ENCODE measurements at places on chromosomes 1 and 21.

DNA sequence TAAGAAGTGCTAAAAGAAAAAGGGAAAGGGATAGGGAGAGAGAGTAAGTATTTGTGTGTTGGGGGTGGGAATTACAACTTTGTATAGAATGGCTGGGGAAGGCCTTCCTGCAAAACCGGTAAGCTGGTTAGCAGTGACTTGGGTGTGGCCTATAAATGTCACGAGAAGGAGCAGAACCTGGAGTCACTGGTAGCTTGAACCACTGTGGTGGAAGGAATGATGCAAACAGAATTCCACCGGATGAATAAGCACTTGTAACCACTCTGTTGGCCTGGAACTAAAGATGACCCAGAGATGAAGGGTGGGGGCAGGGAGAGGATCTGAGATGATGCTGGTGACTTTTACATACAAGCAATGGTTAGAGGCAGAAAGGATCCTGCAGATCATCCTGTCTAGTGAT lies 8.9 kb downstream of the XKR8 start:
- DNase-seq: no peak

- DNase-seq: no peak
Observed at GRCh38 chr1:34753163-34753562, 1.7 kb upstream of the GJB5 start.

DNA sequence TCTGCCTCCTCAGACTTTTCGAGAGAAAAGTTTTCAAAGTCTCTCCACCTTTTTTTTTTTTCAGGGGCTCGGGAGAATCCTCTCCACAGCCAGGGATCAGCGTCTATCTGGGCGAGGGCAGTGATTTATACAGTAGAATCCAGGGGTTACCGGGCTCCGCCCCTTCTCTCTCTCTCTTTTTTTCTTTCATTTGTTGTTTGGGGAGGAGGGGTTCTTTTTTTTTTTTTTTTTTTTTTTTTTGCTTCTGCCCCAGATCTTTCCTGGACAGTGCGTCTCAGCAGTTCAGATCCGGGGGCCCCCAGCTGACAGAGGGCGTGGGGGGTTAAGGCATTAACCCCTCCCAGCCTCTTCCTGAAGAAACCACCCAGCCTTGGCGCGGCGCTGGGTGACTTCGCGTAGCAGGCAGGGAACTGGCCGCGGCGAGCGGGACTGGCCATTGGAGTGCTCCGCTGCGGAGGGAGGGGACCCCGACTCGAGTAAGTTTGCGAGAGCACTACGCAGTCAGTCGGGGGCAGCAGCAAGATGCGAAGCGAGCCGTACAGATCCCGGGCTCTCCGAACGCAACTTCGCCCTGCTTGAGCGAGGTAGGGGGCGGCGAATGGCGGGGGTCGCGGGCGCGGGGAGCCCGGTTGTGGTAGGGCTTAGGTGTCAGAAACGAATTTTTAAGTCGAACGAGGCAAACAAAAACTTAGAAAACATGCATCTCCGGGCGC lies at the start of gene S1PR1:
Gene S1PR1, plus strand, starts transcription at position 504 of the 713 bp plus-strand sequence. CDS start 1,966 bp downstream, outside the sequence.
- no peak for DNase-seq

DNA sequence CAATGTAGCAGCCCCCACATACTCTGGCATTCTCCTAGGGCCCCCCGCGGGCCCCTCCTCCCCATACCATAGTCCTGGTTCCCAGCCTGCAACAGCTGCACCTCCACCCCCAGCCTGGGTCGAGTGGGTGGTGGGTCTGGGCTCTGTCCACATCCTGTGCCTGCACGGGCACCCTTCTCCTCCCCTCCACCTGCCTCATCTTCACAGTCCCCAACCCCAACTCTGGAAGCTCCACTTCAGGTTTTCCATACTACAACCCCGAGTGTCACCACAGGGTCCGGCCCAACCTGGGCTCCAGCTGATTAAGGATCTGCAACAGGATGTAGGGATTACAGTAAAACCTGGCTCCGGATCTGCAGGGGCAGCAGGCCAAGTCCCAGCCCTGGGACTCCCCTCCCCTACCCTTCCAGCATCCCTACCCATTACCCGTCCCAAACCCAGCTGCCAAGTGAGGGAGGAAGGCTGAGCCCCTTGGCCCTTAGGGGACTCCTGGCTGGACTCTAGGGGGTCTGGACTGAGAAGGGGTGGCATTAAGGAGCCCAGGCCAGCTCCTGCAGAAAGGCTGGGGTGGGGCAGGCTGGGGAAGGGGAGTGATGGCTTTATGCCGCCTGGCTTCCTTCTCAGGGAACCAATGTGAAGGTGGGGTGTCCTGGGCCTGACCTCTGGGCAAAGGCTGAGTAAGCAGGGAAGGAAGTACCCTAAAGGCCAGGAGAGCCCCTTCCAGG lies 116.8 kb downstream of the CASZ1 start:
- DNase-seq: peak; percentile 84

DNA sequence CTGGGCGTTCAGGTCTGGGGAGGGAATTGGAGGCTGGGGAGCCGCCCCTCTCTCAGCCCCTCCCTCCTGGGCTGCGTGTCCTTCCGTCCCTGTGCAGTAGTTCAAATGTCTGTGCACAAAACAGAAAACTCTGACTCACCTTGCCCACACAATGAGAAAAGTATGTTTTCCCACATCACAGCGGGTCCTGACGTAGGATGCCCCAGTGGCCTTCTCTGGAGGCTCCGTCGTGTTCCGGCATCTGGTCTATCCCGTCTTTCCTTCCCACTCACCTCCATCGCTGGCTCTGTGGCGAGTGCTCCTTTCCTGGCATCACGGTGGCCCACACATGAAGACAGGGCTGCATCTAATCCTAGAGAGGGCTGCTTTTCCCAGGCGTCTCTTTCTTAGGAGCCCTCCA lies 224.0 kb downstream of the KAZN start:
- no peak for DNase-seq

DNA sequence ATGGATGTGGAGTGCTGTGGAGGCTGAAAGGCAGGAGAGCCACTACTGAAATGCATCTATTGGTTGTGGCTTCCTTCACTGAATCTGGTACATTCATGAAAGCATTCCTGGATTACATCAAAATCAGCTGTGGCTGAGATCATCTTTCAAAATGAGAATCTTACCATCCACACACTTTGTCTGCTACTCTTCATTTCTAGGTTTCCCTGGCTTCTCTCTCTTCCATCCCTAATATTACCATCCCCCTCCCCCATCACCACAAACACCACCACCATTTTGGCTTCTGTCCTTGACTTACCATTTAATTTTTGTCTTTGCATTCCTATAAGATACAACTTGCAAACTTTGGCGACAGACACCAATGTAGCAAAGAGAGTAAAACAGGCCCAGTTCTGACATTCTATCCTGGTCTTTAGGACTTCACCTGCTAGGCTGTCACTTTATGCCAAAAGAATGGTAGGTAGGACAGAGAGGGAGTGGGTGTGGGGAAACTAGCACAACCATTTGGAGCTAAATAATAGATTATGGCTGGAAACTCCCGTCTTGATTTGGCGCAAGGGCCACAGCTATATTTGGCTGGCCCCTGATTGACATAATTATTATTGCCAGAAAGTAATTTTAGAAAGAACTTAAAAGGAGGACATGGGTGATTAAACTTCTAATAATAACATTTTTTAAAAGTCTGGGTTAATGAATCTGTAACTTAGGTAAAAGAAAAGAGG lies 15.1 kb upstream of the DUSP10 start:
- no peak for DNase-seq

DNA sequence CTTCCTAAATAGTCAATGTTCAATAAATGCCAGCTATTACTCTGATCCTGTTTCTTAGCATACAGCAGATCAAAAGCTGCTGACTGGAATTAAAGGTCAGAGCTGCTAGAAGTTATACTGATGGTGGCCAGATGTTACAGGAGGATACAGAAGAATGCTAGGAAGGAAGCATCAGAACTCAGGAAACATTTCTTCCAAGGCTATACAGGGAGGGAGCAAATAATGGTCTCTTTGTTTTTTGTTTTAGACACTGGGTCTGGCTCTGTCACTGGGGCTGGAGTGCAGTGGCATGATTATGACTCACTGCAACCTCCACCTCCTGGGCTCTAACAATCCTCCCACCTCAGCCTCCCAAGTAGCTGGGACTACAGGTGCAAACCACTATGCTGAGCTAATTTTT lies 175.5 kb downstream of the RGS7 start:
- no peak for DNase-seq

- DNase-seq: no peak
Observed at GRCh38 chr21:42096566-42096965, 25.4 kb downstream of the UMODL1 start.

DNA sequence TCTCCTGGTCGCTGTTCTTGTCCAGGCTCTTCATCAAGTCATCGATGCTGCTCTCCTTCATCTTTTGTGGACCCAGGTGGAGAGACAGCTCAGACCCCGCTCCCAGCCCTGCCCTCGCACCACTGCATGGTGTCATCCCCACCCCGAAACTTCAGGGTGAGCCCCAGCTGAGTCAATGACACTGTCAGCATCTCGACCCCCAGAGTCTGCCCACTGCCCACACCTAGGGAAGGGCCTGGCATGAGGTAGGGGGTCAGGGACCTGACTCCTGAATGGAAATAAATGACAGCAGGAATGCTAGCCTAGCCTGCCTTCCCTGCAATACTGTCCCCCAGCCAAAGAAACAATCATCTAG lies 1.6 kb upstream of the S100A6 start:
- DNase-seq: no peak

- peak; percentile 55 for DNase-seq
Observed at GRCh38 chr1:232635778-232636356, 5.9 kb upstream of the SIPA1L2 start.

GRCh38 chr1:18951818-18952391 lies 4.6 kb downstream of the IFFO2 start:
- no peak for DNase-seq

GRCh38 chr1:67764633-67765032 lies 68.6 kb downstream of the GNG12 start:
- DNase-seq: no peak

- DNase-seq: no peak
Observed at GRCh38 chr21:41367301-41367944, 5.6 kb downstream of the MX2 start.

GRCh38 chr1:229251185-229251584 lies 19.7 kb upstream of the RAB4A start:
- DNase-seq: no peak

DNA sequence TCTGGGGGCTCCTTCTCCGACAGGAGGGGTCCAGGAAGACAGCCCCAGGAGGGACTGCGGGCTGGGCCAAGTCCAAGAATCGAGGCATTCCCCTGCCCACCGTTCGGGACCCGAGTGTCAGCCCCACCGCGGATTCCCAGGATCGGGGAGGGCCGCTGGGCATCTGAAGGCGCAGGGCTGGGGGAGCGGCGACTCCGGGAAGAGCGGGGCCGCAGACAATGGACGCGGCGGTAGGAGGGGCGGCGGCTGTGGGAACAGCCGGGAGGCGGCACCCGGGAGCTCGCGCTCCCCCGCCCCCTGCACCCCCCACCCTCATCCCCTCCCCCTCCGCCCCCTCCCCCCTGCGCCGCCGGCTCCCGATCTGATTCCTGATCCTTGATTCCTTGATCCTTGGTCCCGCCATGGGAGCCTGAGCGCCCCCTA lies at the start of gene VANGL2:
Gene VANGL2, plus strand, starts transcription at position 342 of the 423 bp plus-strand sequence. CDS start 15,274 bp downstream, outside the sequence.
- DNase-seq: peak; percentile 9

DNA sequence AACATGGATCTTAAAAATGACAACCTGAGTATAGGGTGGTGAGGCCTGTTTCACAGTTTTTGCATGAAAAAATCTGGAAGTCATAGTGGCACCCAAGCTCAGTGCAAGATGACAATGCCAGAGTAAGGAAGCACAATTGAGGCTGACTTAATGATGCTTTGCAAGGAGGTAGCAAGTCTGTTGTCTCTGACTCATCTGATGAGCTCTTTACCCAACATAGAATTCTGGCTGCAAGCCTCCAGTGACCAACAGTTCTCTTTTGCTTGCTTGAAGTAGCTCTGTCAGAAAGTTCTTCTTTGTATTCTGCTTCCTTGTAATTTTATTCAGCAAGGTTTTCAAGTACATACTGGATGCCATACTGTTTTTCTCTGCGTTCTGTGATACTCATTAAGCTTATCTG lies 117.1 kb downstream of the FOXD2 start:
- no peak for DNase-seq

- no peak for DNase-seq
Observed at GRCh38 chr1:12555411-12556367, 62.3 kb downstream of the DHRS3 start.

- peak; percentile 2 for DNase-seq
Observed at GRCh38 chr1:104780470-104781078, 1030.9 kb downstream of the AMY1C start.

DNA sequence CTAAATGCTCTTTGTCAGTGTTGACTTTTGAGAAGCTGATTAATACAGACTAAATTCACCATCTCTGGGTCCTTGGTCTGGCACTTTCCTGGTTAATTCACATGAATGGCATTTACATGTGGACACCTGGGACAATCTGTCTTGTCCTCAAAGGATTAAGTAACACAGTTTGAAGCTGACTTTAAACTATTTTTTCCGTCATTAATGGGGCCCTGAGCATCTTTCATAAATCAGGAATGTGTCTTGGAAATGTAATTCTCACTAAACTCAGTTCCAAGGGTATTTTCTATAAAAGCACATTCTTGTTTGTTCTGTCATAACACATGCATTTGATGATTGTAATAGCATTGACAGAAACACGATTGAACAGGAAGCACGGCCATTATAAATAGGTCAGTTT lies 26.7 kb upstream of the NBL1 start:
- no peak for DNase-seq
